ENCODE measurements at places on chromosomes 12 and 14. TPM values are rescaled to one million over a fixed set of nuclear protein-coding genes. Genes with fewer than 3 reads are reported as not detected.
A peak's percentile ranks its signal among the peaks of the same experiment; 100 is the strongest.

The SLC6A15 gene
- 14.0 TPM for total RNA-seq

The LUM gene
- total RNA-seq, result 128 TPM

The NAV3 gene
- total RNA-seq, result 24.1 TPM

The MAP3K9 gene
- total RNA-seq, result 10.7 TPM

The ERP27 gene
- 0.29 TPM for total RNA-seq

- DNase-seq, result no peak
- H3K36me3 ChIP-seq, result no peaks in the 10 kb centered on the region
- no peak overlapping the region for H3K27ac ChIP-seq
- no peak overlapping the region for H3K4me3 ChIP-seq
Measured at GRCh38 chr12:52295663-52296062, 4.3 kb upstream of the KRT81 start.

GRCh38 chr12:40768125-40768864 is 76.1 kb downstream of the CNTN1 start:
- no peak overlapping the region for H3K27ac ChIP-seq
- H3K4me3 ChIP-seq, result no peak overlapping the region
- no peak for DNase-seq

DNA sequence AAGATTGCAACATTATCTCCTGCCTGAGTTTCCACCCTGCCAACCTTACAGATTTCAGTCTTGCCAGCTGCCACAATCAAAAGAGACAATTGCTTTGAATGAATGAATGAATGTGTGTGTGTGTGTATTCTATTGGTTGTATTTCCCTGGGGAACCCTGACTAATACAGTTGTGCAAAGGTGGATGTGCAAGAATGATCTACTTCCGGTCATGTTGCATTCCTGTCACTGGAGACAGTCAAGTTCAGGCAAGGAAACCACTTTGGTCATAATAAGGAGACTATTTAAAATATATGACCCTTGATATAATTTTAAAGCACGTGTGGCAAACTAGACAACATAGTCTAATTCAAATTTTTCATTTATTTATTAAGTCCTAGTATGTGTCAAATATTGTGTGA is 13.1 kb downstream of the RERG start:
- no peaks in the 10 kb centered on the region for H3K36me3 ChIP-seq
- no peak for DNase-seq
- no peak overlapping the region for H3K27ac ChIP-seq
- no peak overlapping the region for H3K4me3 ChIP-seq
- no peaks in the 10 kb centered on the region for H3K27me3 ChIP-seq

GRCh38 chr12:4556735-4557530 is 5.1 kb upstream of the DYRK4 start:
- H3K4me1 ChIP-seq, result no peaks in the 10 kb centered on the region

- peaks cover 7% of the 10 kb centered on the region for H3K4me1 ChIP-seq
- peak; percentile 37 for DNase-seq
- peak overlapping the region; percentile 81 for H3K27ac ChIP-seq
Measured at GRCh38 chr14:70909733-70910614, 2.7 kb downstream of the PCNX1 start.

DNA sequence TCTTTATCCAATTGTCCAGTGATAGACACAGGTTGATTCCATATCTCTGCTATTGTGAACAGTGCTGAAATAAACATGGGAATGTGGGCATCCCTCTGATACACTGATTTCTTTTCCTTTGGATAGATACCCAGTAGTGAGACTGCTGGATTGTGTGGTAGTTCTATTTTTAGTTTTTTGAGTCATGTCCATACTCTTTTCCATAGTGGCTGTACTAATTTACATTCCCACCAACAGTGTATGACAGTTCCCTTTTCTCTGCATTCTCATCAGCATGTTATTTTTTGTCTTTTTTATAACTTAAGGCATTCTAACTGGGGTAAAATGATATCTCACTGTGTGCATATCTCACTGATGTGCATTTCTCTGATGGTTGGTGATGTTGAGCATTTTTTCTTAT is 24.8 kb upstream of the VASH1 start:
- H3K27me3 ChIP-seq, result peaks cover 2% of the 10 kb centered on the region
- no peak overlapping the region for H3K4me3 ChIP-seq
- H3K27ac ChIP-seq, result no peak overlapping the region
- H3K36me3 ChIP-seq, result no peaks in the 10 kb centered on the region

GRCh38 chr12:52741375-52742195 is 35.6 kb downstream of the KRT76 start:
- H3K27me3 ChIP-seq, result peaks cover 2% of the 10 kb centered on the region
- H3K36me3 ChIP-seq, result no peaks in the 10 kb centered on the region
- H3K4me1 ChIP-seq, result no peaks in the 10 kb centered on the region
- DNase-seq, result peak; percentile 29
- H3K27ac ChIP-seq, result no peak overlapping the region

DNA sequence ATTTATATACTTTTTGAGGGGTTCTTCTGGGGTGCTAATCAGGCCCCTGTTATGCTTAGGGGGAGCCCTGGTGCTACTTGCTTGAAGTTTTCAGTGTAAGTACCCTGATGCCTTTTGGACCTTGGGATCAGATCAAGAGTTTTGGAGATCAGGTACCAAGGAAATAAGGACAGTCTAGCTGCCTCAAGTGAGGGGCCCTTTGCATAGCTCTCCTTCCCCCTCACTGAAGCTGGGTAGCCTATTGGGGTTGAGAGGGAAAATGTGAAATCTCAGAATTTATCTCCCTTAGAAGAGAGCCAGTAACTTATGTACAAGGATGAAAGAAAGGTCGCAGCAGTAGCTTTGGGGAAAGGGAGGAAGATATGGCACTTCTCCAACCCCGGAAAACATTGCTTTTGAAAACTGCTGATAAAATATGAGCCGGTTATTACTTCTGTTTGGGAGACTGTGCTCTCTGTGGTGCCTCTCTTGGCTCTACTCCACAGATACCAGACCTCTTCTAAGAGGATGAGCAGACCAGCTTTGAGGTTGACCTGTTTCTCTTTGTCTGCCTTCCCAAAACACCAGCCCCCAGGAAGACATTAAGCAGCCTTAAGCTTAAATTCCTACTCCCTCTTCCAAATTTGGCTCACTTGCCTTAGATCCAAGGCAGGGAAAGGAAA is 8.8 kb upstream of the AMHR2 start:
- no peak overlapping the region for H3K4me3 ChIP-seq
- H3K4me1 ChIP-seq, result peaks cover 4% of the 10 kb centered on the region
- H3K36me3 ChIP-seq, result peaks cover 9% of the 10 kb centered on the region
- no peak for DNase-seq
- no peaks in the 10 kb centered on the region for H3K27me3 ChIP-seq

- H3K27ac ChIP-seq, result peak overlapping the region; percentile 94
- H3K4me3 ChIP-seq, result peak overlapping the region; percentile 9
- H3K36me3 ChIP-seq, result no peaks in the 10 kb centered on the region
- no peaks in the 10 kb centered on the region for H3K27me3 ChIP-seq
- peaks cover 45% of the 10 kb centered on the region for H3K4me1 ChIP-seq
Measured at GRCh38 chr12:50242751-50243191, 40.5 kb downstream of the LIMA1 start.

DNA sequence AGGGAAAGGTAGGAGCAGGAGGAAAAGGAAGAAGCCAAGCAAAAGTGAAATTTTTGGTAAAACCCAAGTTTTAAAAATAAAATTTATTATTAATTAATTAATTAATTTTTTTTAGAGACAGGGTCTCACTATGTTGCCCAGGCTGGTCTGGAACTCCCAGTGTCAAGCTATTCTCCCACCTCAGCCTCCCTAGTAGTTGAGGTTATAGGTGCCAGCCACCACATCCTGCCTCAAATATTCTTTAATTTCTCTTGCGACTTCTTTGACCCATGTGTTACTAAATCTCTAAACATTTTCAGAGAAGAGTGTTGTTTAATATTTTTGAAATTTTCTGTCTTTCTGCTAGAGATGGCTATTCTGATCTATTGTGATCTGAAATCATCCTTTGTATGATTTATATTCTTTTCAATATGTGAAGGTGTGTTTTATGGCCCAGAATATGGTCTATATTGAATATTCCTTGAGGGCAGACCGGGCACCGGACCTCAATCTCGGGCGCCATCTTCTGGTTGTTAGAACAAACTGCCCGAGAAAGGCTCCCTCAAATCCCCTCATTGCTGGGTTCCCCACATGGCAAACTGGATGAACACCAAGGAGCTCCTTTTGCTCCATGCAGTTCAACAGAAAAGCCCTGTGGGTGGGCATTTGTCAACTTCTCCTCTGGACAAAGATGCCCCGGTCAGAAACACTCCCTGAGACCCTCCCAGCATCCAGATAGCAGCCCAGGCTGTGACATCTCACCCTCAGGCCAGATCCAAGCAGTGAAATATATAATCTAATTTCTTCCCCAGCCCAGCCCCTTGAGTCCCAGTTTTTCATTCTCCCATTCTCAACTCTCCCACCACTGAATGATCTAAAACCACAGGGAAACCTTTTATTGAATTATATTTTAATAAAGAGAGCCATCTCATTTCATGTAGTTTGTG is 110.5 kb downstream of the ASCL4 start:
- DNase-seq, result peak; percentile 20
- H3K36me3 ChIP-seq, result no peaks in the 10 kb centered on the region
- H3K27ac ChIP-seq, result no peak overlapping the region
- H3K4me1 ChIP-seq, result no peaks in the 10 kb centered on the region

Data from astrocyte (in vitro differentiated cells and primary cell).